ENCODE measurements at places on chromosomes 13 and 19.

DNA sequence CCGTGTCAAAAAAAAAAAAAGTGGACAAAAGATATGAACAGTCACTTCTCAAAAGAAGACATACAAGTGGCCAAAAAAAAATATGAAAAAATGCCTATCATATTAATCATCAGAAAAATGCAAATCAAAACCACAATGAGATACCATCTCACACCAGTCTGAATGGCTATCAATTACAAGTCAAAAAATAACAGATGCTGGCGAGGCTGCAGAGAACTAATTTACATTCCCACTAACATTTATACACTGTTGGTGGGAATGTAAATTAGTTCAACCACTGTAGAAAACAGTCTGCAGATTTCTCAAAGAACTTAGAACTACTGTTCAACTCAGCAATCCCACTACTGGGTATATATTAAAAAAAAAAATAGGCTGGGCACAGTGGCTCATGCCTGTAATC, 26.5 kb upstream of the FOXO1 start:
- no peak for DNase-seq

- DNase-seq, result no peak
Observed at GRCh38 chr13:62292714-62293480, 877.2 kb upstream of the PCDH20 start.

GRCh38 chr19:46356149-46357055, 9.5 kb downstream of the PPP5C start:
- no peak for DNase-seq

DNA sequence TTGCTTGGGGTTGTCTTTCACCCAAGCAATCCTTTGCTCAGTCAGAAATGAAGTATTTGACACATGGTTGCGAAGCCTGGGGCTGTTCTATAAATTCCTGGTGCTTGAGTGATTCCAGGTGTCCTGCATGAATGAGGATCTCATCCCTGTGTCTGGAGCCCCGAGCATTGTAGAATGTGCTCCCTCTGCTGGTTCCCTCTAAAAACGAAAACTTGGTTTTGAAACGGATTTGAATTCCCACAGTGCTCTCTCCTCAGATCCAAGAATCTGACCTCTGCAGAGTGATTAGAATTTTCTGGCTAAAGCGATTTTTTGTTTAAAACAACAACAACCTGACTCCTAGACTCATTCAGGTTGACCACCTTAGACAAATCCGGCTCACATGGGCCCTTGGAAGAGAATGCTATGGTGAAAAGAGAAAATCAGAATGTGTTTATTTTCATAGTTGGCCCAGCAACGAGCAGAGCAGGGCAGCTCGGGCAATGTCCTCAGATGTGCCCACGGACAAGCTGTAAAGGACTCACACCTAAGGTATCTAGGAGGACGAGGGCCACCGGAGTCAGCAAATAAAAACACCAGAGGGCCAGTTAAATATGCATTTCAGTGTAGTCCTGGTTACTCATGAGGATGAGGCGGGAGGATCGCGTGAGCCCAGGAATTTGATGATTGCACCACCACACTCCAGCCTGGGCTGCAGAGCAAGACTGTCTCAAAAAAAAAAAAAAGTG, 8.7 kb upstream of the ATP12A start:
- peak; percentile 11 for DNase-seq

GRCh38 chr13:36298535-36299068, 988 bp upstream of the CCDC169 start:
- DNase-seq, result no peak

DNA sequence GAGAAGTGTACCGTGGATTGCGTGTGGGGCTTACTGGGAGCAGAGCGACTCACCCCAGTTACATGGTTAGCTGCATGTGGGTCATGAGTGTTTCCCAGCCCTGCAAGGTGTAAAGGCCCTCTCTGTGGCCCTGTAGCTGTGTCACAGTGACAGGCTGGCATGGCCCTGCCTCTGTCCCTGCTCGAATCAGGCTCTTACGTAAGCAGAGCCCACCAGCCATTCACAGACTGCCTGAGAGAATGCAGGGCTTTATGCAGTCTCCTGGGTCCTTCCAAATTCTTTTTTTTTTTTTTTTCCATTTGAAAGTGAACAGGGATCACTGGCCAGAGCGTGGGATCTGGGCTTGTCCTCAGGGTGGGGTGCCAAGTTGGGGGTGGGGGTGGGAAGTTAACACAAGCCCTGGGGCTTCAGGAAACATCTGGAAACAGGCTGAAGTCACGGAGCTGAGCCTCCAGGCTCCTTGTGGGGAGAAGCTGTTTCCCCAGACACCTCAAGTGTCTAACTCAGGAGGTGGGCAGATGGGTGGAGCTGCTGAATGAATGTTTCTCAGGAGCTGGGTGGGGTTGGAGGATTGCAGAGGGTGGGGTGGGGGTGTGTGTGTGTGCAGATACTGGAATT, 13.4 kb downstream of the TECR start:
- no peak for DNase-seq

DNA sequence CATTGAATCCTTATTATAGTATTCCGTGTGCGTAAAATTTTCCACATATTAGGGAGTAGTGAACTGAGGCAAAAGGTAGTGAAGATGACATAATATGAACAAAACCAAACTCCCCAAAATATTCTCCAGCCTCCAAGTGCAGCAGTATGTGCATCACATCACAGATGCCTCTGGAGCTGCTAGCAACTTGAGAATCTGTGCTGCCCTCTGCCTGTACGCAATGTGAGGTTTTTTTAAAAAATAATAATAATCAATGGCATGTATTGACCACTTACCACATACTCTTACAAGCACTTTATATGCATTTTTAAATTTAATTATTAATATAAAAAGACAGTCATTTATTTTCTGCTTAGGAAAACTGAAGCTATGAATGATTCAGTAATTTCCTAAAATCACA, 583.0 kb upstream of the SPRY2 start:
- no peak for DNase-seq

- DNase-seq, result peak; percentile 61
Observed at GRCh38 chr19:40143612-40144011, 47.6 kb upstream of the MAP3K10 start.

- no peak for DNase-seq
Observed at GRCh38 chr13:111620586-111620985, 300.1 kb downstream of the TEX29 start.

- DNase-seq, result no peak
Observed at GRCh38 chr13:28327373-28328270, 167.3 kb downstream of the FLT1 start.

DNA sequence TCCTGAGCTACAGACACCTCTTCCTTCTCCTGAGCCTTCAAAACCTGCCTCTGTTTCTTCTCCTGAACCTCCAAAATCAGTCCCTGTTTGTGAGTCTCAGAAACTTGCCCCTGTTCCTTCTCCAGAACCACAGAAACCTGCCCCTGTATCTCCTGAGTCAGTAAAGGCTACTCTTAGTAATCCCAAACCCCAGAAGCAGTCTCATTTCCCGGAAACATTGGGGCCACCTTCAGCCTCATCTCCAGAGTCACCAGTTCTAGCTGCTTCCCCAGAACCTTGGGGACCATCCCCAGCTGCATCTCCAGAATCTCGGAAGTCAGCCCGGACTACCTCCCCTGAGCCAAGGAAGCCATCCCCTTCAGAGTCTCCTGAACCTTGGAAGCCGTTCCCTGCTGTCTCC, 10.0 kb downstream of the CHAMP1 start:
- DNase-seq, result no peak

- no peak for DNase-seq
Observed at GRCh38 chr13:93388701-93389100, 162.1 kb downstream of the GPC6 start.

GRCh38 chr13:101209206-101209893, 207.0 kb downstream of the NALCN start:
- DNase-seq, result no peak

DNA sequence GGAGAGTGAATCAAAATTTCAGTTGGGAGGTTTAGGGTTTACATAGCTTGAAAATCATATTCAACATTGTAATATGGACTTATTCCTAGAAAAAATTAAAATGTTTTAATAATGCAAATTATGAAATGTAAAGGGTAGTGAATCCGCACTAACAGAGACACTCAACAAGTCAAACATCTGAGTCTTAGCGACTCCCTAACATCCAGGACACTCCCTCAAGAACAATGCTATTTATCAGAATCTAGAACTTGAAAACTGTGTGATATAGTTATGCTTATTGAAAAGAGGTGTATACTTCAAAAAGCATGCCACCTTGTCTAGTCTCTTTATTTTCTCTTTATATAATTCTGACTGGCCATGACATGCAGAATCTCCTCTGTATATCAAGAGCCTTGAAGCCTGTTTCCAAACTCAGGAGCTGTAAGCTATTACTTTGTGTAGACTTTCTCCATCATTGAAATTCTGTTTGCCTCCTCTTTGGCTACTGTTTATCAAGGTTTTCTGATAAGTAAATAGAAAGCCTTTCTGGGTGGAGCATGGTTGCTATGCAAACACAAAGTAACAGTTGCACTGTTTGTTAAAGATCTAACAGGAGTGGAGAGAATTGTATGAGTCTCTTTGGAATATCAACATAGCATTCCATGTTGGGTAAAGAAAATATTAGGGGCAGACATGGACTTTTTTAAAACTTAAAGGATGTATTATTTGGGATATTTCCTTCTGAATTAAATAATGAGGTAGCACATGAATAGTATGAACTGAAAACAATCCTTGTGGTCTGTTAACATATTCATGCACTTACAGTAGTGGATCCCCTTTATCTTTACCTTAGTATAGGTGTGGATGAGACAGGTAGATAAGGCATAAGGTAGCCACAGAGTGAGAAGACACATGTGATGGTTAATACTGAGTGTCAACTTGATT, 56.4 kb upstream of the MBNL2 start:
- no peak for DNase-seq
